Stimulated activated CD4-positive, alpha-beta T cell treated with anti-CD3 and anti-CD28 coated beads, TNF-alpha, amount 100 ng/mL, for 24 hours (primary cell): ENCODE measurements at places on chromosomes 7 and 10.

DNA sequence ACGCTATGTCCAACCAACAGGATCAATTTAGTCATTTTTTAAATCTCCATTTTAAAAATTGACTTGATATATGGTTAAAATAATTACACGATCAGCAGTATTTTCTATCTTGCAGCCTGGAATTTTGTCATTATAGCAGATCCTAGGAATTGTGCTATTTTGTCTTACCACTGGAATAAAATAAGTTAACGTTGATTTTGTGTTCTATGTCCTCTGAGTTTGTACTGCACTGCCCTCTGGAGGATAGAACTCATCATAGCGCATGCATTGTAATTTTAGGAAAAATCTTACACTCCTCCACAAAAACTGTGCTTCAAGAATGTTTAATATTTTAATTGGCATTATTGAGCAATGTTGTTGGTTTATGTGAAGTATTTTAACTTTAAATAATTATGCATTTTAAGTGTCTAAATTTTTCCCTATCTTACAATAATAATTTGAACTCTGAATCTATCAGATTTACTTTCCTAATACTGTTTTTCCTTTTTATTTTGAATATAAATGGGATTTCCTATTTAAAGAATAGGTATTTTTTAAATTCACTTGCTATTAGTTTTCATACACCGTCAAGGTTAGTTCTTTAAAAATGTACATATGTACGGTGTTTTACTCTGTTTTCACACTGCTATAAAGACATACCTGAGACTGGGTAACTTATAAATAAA is 220.1 kb downstream of the PPP1R3A start:
- no peak for DNase-seq

GRCh38 chr10:130882906-130883305 is 428.6 kb downstream of the TCERG1L start:
- DNase-seq = no peak

DNA sequence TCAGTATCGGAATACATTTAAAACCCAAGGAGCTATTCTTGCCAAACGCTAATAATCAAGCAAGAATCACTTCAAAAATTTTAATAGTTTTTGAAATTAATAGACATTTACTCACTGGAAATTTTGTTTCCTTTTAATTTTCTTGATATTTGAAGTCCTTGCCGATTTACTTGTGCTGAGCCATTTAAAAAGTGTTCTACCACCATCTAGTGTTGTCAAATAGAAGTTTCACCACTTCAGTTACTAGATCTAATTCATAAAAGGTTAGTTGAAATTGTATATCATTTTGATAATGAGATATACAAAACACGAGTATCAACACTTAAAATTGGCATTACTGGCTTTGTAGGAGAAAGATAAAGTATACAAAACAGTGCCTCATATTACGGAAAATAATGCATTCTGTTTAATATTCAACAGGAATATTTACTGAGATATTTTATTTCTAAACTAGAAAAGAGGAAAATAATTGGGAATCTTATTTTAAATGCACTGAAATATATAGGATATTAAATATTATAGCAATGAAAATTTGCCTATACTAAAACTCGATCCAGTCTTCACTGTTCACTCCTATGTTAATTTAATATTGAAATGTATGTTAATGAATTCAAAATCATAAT is 664.8 kb upstream of the SEMA3D start:
- no peak for DNase-seq

- DNase-seq = no peak
Measured at GRCh38 chr7:151279868-151280267, 31.4 kb upstream of the SMARCD3 start.

DNA sequence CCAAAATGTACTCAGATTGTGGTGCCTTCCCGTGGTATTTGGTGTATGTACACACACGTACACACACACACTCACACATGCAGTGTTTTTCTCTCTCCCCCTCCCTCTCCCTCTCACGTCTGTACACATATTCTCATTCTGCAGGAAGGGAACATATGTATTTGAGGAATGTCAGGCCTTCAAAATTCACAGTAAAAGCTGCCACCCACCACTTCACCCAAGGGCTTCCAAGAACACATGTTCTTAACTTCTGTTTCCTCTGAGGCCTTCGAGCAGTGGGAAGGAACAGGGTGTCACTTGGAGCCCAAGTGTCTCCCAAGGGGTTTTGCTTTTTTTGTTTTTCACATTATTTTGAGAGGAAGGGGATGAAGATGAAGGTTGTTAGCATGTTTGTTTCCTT is 198.9 kb downstream of the TCF7L2 start:
- DNase-seq = no peak

DNA sequence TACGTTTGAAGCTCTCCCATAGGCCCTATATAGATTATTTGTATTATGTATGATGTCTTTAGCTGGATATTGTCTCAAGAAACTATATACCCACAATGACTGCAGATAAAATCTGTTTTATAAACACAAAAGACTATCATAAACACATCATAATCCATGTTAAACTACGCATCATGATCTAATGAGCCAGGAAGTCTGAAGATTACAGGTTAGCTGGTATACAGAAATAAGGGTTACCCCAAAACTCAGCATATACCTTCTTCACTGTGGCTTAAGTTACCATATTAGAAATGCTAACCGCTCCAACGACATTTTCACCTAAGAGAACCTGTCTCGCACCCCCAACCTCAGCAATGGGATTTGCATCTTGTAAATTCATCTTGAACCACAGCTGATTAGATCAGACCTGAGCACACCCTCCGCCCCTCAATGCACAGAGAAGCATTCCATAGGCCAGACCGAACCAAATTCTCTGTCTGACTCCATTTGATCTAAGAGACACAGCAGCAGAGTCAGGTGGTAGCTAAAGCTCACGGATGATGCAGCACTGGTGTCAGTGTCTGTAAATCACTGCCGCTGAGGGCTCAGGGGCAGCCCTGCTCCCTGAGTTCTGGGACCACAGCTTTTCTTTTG is 124.9 kb downstream of the NPY start:
- no peak for DNase-seq

DNA sequence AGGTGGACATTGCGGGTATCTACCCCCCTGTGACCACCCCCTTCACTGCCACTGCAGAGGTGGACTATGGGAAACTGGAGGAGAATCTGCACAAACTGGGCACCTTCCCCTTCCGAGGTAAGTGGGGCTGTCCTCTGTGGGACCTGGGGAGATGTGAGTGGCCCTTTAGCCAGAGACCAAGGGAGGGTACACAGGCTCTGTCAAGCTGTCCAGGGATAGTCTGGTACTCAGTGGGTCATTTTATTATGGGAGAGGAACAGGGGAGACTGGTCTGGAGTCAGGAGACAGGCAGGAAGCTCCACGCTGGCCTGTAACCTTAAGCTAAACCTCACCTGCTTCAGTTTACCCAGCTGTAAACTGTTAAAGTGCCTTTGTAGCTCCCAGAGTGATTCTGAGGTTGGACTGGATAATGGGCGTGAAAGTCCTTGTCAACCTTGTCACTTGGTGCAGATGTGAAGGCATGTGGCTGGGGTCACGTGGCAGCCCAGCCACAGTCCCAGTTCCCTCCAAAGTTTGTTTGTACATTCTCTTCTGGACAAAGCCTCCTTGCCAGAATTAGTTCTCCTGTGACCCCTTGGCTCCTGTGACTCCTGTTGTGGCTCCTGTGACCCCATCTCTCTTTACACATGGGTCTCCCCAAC is 729 bp downstream of the HOGA1 start:
- no peak for DNase-seq

DNA sequence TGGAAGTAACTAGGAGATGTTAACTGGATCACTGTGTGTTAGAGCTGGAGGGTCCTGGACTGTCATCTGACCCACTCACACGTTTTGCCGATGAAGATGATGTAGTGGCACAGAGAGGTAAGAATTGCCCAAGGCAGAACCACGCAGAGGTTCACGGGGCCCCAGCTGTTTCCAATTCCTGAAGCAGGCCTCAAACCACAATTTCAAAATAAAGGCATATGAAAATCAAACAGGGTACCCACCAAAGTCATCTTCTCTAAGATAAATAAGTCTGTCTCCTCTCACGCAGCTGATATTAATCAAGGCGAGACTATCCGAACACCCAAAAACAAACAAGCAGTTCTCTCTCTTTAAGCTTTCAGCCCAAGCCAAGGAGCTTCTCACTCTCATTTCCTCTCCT is 113.3 kb upstream of the JCAD start:
- no peak for DNase-seq

DNA sequence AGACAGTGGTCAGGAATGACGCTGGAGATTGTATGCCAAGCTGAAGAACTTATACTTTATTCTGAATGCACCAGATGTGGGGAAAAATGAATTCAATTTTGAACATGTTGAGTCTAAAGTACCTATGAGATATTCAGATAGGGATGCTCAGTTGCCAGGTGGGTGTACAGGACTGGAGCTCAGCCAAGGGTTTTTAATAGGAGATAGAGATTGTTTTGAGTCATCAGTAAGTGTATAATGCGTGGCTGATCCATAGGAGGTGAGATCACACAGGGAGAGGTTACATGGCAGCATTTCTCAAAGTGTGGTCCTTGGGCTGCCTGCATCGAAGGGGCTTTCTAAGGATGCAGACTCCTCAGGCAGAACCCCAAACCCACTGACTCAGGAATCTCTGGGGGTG is 6.8 kb upstream of the HIPK2 start:
- no peak for DNase-seq
